ENCODE measurements at places on chromosomes 6 and 20.

GRCh38 chr20:43937591-43937990 is 22.9 kb downstream of the TOX2 start:
- no peak for DNase-seq

GRCh38 chr6:75855052-75855451 is 106.0 kb downstream of the MYO6 start:
- DNase-seq, result peak; percentile 60

- no peak for DNase-seq
Measured at GRCh38 chr20:63085151-63085861, 78.5 kb upstream of the BHLHE23 start.

- DNase-seq, result no peak
Measured at GRCh38 chr6:9862603-9863167, 552.2 kb downstream of the TFAP2A start.
